NB4 (cell line): ENCODE measurements at places on chromosomes 2 and 18.

- no peak for DNase-seq
Measured at GRCh38 chr2:23843051-23843976, 83.6 kb downstream of the ATAD2B start.

GRCh38 chr2:195343540-195343939 is 313.5 kb upstream of the SLC39A10 start:
- DNase-seq, result peak; percentile 33

GRCh38 chr2:157337978-157338377 is 12.4 kb upstream of the ERMN start:
- DNase-seq, result no peak

GRCh38 chr18:1252936-1253335 is 348.3 kb downstream of the ADCYAP1 start:
- no peak for DNase-seq

DNA sequence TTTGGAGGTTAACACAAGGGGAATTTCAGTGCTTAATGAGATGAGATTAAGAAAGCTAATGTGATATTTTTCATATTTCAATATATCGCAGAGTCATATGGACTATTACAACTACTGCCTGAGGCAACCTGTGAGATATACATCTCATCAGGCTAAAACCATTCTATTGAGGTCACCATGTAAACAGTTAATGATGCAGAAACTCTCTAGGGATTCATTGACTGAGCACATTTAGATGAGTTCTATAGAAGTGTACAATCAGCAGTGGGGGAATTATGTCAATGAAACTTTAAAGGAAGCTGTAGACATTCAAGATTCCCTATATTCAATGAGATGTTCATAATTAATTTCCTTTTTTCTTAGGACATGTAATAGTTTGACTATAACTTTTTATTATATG is 687.4 kb upstream of the SYT4 start:
- no peak for DNase-seq

DNA sequence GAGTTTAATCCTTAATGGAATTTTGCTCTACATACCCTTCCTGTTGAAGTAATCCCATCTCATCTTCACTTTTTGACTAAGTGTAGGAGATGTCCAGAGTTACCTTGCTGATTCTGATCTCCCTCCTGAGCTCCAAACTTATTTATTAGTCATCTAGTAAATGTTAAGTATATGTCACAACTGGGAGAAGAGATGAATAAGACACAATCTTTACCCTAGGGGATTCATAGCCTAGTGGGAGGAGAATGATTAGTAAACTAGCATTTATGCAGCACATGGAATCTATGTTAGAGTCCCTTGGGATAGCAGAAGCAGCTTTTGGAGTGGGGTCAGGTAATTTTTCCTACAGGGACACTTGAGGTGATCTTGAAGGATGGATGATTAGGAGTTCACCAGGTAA is 20.7 kb downstream of the ACVR2A start:
- no peak for DNase-seq

DNA sequence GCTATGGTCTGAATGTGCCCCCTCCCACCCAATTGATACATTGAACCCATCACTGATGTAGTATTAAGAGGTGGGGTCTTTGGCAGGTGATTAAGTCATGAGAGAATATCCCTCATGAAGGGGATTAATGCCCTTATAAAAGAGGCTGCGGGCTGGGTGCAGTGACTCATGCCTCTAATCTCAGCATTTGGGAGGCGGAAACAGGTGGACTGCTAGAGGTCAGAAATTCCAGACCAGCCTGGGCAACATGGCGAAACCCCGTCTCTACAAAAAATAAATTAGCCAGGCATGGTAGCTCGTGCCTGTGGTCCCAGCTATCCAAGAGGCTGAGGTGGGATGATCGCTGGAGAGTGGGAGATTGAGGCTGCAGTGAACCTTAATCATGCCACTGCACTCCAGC is 14.3 kb downstream of the POLR2D start:
- DNase-seq, result no peak

DNA sequence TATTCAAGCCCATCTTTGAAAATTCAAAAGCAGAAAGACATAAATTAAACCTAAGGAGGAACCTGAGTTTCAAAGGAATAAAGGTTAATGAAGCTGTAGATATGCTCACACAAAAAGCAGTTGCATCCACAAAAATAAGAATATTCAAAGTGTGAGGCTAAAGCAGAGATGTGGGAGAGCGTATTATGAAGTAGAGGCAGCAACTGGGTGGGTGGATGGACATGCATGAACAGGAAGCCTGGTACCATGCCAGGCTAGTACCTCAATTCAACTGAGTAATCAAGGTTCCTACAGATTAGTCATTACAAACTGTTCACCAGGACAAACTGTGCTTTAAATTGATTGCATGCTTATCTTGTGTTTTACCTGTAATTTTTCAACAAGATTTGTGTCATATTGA is 330.0 kb upstream of the PKDCC start:
- no peak for DNase-seq

DNA sequence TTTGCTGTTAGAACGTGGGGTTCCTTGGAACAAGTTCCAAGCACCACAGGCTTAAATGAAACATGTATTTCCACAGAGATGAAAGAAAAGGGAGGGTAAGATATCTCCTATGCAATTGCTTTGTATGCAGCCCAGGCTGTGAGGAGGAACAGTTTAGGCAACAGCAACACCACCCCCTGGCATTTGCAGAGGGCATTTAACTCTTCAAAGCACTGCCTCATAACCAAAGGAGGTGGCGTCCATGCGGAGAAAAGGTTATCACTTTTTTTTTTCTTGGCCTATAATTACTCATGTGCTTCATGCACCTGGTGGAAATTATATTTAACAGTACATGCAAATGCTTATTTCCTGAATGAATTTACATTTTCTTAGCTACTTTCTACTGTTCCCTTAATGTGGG is 286.0 kb downstream of the LPIN1 start:
- DNase-seq, result peak; percentile 20

DNA sequence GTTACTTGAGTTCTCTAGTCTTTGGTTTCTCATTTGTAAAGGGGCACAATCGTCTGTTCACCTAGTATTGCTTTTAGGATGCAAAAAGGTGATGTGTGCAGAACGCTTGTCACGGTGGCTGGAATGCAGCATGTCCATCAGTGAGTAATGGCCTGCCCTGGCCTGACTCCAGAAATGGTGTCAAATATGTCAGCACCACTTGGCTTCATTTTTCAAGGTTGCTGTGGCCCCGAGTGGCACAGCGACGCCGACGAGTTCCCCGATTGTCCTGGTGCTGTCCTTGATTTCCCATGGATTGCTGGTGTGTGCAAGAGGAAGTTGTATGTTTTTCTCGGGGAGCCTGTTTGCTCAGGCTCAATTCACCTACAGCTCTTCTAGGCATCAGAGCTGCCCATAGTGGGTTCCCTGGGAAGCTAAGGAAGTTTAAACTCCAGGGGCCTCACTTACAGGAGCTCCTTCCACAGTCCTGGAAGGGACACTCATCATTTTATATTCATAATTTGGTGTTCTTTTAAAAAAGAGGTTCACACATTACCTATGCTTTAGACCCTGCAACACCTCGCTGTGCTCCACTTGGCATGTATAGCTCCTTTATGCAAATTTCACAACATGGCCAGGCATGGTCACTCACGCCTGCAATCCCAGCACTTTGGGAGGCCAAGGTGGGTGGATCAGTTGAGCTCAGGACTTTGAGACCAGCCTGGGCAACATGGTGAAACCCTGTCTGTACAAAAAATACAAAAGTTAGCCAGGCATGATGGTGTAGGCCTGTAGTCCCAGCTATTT is 25.6 kb upstream of the ZNF407 start:
- no peak for DNase-seq

- DNase-seq, result peak; percentile 36
Measured at GRCh38 chr2:149715005-149715592, 127.5 kb upstream of the MMADHC start.

- DNase-seq, result no peak
Measured at GRCh38 chr2:240551811-240552210, 6.0 kb downstream of the ANKMY1 start.

- no peak for DNase-seq
Measured at GRCh38 chr2:9145109-9145751, 61.4 kb upstream of the ASAP2 start.
